ENCODE measurements at places on chromosomes 7 and 10.

- no peak for DNase-seq
These were observed 8.2 kb upstream of the RBP3 start for GRCh38 chr10:47339759-47340607.

DNA sequence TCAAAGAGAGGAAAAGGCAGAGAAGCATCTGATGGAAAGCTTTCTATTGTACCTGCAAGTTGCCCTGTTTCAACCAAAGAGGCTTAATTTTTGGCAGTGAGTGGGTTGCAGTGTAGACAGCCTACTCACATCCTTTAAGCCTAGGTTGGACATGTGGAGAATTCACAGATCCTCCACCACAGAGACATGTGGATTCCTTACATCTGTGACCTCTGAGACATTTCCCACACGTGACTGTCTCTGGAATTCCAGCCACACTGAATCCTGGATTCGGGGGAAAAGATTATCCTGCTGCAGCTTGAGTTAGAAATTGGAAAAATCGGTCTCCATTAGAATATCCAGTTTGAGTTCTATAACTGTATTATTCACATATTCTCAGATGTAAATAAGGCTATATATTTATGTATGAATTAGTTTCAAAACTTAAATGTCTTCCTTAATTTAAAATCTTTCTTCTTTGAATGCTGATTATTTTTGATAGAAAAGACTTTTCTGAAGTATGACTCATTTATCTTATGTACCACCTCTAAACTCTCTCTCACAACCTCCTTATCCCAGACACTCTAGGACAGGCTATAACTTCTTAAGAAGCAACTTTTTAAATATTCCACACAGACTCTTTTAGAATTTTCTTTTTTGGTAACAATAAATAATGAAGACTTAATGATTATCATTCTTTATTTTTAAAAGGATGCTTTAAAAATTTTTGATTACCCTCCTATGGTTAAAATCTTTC lies 123.3 kb downstream of the TWIST1 start:
- no peak for DNase-seq

GRCh38 chr10:78079411-78079810 lies 45.7 kb downstream of the RPS24 start:
- DNase-seq: no peak

DNA sequence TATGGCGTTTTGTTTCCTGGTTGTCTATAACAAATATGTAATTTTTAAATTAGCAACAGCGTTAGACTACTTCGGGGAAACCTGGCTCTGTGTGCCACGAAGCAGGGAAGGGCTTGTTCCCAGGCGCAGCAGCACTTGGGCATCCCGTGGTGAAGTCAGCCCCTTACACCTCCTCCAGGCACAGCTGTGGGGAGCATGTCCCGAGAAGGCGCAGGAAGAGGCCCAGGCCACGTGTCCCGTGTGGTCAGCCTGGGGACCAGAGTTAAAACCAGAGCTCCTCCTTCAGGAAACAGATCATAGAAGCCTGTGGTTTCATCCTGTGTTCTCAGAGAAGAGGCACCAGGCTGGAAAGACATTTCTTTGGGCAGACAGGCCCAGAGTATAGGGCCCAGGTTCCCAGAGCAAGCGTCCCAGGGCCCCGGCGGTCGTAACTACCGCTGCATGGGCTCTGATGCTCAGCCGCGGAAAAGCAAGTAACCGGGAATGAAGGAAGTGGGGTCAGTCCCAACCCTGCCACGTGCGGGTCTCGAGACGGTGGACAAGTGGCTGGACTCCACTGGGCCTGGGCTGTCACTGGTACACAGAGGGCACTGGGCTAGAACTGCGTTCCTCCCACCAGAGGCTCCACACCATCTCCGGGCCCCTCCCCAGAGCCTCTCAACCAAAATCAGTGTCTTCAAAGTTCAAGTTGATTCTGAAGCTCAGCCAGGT lies 7.1 kb downstream of the NUDT1 start:
- DNase-seq: peak; percentile 74
